Gastroesophageal sphincter (tissue), 4 donors: ENCODE measurements at places on chromosomes 3 and 15. TPM values are rescaled to one million over a fixed set of nuclear protein-coding genes. Genes with fewer than 3 reads are reported as not detected.

Gene CKMT1B
- not detected for total RNA-seq

Gene SST
- 2.2 TPM for total RNA-seq

Gene POC1A
- total RNA-seq: 0.78 TPM

Gene ADGRG7
- total RNA-seq: not detected

Gene NFKBIZ
- total RNA-seq: 87.0 TPM

Gene FAM81A
- 1.2 TPM for total RNA-seq

Gene TMEM158
- total RNA-seq: 8.5 TPM

Gene GABRR3
- total RNA-seq: not detected

GRCh38 chr3:60282866-60283265 lies 968.4 kb downstream of the FHIT start:
- ATAC-seq: no peak

GRCh38 chr3:122536632-122537001 lies 21.9 kb upstream of the KPNA1 start:
- ATAC-seq: no peak

- no peak for ATAC-seq
Measured at GRCh38 chr15:93019090-93019489, 69.9 kb downstream of the RGMA start.

- no peak for ATAC-seq
Measured at GRCh38 chr15:61750271-61751084, 309.8 kb downstream of the VPS13C start.

DNA sequence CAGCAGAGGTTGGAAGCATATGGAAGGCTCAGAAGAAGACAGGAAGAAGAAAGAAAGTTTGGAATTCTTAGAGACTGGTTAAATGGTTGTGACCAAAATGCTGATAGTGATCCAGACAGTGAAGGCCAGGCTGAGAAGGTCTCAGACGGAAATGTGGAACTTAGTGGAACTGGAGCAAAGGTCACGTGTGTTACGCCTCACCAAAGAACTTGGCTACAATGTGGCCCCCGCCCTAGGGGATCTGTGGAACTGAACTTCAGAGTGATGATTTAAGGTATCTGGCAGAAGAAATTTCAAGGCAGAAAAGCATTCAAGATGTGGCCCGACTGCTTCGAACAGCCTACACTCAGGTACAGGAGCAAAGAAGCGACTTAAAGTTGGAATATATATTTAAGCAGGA lies 83.1 kb downstream of the MYO5A start:
- peak; percentile 55 for ATAC-seq

DNA sequence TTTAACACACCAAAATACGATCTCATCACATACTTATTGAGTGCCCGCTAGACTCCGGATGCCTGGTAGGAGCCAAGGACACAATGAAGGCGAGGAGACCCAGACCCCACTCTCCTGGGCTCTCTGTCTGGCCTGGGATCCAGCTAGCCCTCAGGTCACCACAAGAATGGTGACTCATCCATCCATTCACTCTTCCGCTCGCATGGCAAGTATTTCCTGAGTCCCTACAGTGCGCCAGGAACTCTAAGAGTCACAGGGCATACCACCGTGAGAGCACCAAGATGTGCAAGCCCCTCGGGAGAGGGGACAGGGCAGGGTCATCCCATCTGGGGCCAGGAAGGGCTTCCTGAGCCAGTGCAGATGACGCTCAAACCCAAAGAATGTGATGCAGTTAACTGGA lies 101.6 kb upstream of the PRR20G start:
- no peak for ATAC-seq

DNA sequence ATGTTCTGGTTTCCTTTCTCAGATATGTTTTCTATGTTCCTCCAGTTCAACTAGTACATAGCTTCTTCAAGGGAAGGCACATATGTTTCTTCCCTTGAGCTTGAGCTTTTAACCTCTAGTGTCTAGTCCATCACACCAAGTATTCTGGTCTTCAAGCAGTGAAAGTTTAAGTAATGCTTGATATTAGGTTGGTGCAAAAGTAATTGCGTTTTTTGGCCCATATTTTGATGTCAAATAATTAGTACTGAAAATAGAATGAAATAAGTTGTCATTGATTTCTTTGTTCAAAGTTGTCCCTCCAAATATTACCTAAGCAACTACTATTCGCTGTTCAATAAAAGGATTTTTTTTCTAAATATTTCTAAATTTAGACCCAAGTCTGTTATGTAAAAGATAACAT lies 146.7 kb upstream of the TSC22D2 start:
- ATAC-seq: no peak

DNA sequence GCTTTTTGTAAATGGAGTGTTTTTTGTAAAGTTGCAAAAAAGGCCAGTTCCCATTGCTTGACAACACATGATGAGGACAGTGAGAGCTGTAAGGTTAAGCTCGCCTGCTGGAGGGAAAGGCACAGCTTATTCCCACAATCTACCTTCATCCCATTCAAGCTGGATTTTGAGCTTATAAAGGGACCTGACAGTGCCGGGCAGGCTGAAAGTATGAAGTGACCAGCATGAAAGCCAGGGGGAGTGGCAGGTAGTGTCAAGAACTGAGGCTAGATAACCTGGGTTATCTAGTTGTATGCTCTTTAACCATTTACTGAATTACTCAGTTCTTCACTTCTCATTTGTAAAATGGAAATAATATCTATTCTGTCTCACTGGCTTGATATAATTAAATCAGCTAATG lies 52.3 kb upstream of the KPNA4 start:
- no peak for ATAC-seq

DNA sequence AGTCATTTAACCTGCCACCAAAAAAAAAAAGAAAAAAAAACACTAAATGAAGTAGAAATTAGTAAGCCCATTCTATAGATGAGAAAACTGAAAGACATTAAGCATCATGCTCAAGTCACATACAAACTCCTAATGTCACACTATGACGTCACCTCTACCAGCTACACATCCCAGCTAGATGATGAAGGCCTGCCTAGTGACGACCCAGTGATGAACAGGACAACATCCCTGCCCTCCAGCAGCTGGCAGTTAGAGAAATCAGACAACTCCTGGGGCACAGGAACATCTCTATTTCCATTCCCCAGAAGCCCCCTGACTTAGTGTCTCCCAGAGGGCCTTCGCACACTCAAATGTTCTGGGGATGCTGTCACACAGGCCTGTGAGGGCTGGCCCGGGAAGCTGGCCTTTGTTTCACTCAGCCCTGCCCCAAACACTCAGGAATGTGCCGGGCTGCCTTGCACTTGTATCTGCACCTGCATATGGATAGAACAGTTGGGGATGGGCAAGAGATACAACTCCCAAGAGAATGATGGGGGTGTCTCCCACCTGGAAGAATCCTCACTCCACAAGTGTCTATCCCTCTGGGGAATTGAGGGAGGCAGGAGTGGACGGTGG lies 7.0 kb upstream of the HAPLN3 start:
- ATAC-seq: no peak

- no peak for ATAC-seq
Measured at GRCh38 chr15:43187544-43188155, 2.4 kb downstream of the CCNDBP1 start.

DNA sequence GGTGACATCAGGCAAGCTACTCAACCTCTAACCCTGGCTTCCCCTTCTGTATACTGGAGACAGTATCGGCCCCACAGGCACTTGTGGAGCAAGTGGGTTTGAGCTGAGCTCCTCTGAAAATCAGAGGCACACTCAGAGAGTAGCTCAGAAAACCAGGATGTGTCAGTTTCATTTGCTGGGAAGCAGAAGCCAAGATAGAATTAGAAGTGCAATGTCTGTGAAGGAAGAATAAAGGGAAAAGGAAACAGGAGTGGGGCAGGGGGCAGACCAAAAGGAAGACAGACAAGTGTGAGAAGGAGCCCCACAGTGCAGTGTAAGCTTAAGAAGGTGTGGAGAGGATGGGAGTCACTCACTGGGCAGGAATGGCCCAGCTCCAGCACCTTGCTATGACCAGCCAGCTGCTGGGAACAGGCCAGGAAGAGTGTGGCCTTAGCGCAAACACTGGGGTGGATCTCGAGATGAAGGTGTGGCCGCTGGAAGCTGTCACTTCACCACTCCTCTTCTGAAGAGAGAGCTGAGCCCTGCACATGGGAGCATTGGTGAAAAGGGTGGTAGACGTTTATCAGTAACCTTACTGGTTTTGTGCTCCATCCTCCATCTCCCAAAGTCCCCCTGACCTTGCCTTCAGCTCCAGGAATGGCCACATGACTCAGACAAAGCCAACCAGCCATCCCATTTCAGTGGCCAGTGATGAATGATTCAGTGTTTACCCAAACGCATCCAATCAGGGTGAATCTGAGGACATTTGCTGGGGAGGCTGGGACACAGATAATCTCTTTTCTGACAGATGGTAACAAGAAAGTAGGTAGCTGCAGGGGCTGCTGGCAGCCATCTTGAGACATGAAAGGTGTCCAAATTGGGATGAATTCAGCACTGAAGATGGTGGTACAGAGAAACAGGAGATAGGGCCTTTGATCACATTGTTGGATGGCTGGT lies 108.4 kb downstream of the SHQ1 start:
- ATAC-seq: no peak

- ATAC-seq: no peak
Measured at GRCh38 chr3:52973806-52974205, 72.1 kb downstream of the SFMBT1 start.

- ATAC-seq: no peak
Measured at GRCh38 chr3:81320862-81321261, 440.6 kb downstream of the GBE1 start.
